ENCODE measurements at places on chromosomes 3 and 15. TPM values are rescaled to one million over a fixed set of nuclear protein-coding genes. Genes with fewer than 3 reads are reported as not detected.

SLC51A gene
- not detected for total RNA-seq

- no peak for DNase-seq
Observed at GRCh38 chr3:53823956-53824657, 22.1 kb downstream of the CHDH start.

GRCh38 chr3:141275032-141275422, 43.4 kb downstream of the PXYLP1 start:
- peak; percentile 79 for DNase-seq

SOX2 gene
- total RNA-seq = not detected

GRCh38 chr3:72682936-72683452, 165.3 kb downstream of the SHQ1 start:
- no peak for DNase-seq
